ENCODE measurements at places on chromosomes 11 and 22.
A peak's percentile ranks its signal among the peaks of the same experiment; 100 is the strongest.

DNA sequence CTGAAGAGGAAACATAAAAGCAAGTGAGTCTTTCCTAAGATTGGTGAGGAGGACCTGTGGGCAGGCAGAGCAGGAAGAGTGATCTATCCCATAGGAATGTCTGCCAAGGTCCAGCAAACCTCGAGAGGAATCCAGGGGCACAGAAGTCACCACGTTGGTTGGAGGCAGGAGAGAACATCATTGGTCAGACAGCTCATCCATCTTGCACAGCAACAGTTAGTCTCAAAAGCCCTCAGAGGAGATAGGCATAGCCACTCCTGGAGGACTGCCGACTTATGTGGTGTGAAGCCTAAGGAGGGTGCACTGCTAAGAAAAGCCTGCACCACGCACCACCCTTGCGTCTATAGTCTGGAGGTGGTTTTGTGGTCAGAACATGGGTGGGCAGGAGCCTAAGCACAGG lies 109.1 kb downstream of the RASSF10 start:
- no peak for DNase-seq

- DNase-seq = peak; percentile 66
Observed at GRCh38 chr11:75706260-75706729, 11.3 kb upstream of the MOGAT2 start.

GRCh38 chr11:15839061-15839460 lies 517.3 kb downstream of the SOX6 start:
- DNase-seq = no peak

DNA sequence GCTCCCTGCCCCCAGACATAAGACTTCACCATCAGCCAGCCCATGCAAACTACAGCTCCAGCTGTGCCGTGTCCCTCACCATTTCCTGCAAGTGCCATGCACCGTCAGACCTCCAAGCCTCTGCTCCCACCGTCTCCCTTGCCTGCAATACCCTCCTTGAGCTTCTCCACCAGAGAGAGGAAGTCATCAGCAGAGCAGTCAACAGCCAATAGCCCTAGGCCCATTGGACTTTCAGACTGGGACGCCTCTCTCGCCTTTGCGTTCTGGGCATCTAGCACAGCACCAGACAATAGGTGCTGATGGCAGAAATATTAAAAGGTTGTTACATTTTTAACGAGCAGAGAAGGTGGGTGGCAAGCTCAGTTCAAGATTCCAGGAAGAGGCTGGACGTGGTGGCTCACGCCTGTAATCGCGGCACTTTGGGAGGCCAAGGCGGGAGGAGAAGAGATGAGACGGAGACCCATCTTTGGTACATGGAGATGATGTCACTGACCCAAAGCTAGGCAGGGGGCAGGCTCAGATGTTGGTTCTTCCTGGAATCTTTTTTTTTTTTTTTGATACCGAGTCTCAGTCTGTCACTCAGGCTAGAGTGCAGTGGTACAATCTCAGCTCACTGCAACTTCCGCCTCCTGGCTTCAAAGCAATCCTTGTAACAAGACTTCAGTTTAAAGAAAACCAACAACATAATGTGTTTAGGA lies 31.9 kb downstream of the SCGB1A1 start:
- DNase-seq = no peak

GRCh38 chr11:110896358-110896757 lies 184.1 kb upstream of the ARHGAP20 start:
- no peak for DNase-seq

DNA sequence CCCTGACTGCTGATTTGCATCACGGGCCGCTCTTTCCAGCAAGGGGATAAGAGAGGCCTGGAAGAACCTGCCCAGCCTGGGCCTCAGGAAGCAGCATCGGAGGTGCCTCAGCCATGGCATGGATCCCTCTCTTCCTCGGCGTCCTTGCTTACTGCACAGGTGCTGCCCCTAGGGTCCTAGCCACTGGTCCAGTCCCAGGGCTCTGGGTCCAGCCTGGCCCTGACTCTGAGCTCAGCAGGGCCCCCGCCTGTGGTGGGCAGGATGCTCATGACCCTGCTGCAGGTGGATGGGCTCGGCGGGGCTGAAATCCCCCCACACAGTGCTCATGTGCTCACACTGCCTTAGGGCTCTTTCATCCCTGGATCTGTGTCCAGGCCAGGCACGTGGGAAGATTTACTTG lies 7.0 kb upstream of the IGLL5 start:
- no peak for DNase-seq

DNA sequence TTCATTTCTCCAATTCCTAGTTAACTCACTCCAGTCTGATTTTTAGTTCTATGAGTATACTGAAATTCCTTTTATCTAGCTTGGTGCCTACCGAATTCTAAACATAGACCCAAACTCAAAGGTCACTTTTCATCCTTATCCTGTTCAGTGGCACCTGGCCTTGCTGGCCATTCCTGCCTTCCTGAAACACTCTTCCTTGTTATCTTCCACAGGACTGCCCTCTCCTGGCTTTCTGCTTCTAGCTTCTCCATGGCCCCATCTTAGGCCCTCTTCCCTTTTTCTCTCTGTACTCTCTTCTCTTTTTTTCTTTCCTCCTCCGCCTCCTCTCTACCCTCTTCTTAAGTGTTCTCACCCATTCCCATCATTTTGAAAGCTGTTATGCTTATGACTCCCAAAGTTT lies 87.3 kb downstream of the WNT11 start:
- DNase-seq = no peak

- DNase-seq = peak; percentile 44
Observed at GRCh38 chr22:20012741-20013331, 3.8 kb downstream of the ARVCF start.

GRCh38 chr11:8766043-8766987 lies 83.7 kb downstream of the RPL27A start:
- no peak for DNase-seq

DNA sequence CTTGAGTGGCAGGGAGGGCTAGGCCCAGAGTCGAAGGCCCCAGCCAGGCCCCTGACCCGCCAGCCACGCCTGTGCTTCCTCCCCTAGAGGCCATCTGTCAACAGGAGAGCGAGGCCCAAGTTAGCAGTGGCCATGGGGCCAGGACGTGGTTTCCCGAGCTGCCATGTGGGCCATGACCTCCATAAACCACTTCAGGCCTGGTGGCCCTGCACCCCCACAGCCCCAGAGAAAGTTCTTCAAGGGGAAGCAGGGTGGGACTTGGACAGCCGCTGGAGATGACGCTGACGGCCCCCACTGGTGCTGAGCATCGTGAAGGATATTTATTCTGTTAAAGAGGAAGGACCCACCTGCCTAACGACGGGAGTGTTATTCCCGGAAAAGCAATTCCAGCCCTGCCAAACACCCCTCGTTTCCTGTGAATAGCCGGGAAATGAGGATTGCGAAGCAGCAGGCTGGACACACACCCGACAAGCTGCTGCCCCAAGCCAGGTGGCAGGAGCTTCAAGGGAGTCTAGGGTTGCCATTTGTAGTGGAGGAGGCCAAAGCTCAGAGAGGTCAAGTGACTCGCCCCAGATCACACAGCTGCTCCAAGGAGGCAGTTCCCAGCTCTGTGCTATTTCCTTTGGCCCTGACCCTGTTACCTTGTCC lies 12.8 kb downstream of the PRR5 start:
- DNase-seq = no peak

DNA sequence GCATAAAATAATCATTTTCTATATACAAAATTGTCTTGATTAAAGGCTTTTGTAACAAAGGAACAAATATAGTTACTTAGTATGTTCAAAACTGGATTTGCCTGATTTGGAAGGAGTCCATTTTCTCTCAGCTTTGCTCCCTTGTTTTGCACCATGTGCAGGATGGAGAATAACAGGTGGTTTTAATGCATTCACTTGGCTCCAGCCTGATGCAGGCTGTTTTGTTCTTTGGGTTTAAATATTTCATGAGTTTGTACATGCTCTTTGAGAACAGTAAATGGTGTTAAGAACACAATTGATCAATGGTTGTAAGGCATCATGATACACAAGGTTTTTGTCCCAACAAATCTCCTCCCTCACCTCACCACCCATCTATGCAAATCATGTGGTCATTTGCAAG lies 886.9 kb upstream of the CCDC90B start:
- no peak for DNase-seq

GRCh38 chr11:35163209-35163608 lies 24.2 kb downstream of the CD44 start:
- DNase-seq = no peak

DNA sequence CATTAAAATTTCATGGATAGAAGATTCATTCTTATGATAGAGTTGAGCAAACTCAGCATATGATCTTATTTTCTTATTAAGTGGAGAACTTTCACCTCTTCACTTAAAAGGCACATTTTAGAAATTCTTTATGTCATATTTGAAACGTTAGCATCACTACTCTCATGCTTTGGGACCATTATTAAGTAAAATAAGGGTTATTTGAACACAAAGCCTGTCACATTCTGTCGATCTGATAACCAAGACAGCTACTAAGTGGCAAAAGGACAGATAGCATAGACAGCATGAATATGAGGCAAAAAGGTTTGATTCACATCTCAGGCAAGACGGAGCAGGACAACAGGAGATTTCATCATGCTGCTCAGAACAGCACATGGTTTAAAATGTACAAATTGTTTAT lies 247.6 kb upstream of the ANO3 start:
- no peak for DNase-seq

- no peak for DNase-seq
Observed at GRCh38 chr11:45889555-45889954, 4.1 kb downstream of the MAPK8IP1 start.

DNA sequence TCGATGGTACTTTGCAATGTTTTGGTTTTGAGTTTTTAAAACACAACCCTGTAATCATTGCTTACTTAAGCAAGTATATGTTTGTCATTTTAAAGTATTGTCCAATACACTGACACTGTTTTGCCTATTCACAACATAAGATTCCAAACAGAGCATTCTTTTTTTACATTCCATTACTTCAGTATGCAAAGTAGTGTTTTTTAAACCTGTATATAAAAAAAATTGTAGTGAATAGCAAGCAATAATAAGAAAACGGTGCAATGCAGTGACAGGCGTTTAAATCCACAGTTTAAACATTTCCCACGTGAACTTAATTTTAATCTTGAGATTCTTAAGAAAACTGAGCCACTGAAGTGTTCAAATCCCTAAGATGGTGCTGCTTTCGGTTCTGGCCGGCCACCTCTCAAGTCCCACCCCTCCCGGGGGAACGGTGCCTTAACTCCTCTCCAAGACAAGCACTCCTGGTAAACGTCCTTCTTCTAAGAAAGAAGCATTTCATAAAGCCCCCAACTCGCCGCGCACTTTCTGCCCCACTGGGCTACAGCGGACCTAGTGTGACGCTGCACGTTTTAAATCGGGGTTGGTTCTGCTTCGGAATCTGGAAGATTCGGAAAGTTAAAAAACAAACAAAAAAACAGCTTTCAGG lies 2.9 kb downstream of the PGR start:
- DNase-seq = peak; percentile 61

DNA sequence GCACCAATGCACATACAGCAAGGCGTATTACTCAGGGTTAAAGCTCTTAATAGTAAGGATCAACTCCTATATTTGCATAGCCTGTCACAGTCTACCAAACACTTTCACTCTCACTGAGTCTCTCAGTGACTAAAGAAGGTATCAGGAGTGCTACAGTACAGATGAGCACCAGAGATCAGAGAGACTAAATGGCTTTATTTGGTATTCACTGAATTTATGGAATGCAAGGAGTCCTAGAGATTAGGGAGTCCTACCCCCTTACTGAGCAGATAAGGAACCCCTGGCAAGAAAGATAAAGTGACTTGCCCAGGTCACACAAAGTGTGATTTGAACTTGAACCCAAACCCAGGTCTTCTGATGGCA lies 396.4 kb upstream of the CCDC90B start:
- DNase-seq = no peak

DNA sequence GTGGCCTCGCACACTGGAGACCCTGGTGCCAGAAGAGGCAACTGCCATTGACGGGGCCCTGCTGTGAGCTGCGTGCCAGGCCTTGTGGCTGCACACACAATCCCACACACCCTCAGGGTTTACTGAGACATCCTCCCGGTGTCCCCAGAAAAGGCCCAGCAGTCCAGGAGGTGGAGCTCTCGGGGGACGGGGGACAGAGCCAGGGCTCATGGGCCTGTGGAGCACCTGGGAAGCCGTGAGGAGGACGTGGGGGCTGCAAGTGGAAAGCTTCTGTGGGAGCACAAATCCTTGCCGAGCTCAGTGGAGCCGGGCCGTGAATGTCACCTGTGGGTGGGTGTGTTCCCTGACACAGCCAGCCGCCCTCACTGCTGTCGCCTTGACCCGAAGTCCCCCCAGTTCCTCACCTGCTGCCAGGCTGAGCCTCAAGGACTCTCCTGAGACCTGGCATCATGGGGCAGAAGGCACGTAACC lies 609.7 kb downstream of the TBC1D22A start:
- no peak for DNase-seq

- DNase-seq = no peak
Observed at GRCh38 chr11:92782806-92783205, 186.6 kb upstream of the MTNR1B start.

DNA sequence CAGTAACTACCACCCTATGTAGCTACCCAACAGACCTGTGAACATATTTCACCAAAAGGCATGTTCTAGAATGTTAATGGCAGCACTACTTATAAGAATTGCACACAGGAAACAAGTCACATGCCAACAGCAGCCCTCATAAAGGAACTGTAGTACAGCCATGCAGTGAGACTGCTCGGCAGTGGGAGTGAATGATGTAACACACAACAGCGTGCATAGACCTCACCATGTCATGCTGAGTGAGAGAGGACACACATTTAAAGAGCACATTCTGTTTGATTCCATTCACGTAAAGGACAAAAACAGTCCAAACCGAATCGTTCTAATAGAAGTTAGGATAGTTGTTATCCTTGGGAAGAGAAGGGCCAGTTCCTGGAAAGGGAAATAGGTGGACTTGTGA lies 27.2 kb upstream of the KIRREL3 start:
- no peak for DNase-seq

DNA sequence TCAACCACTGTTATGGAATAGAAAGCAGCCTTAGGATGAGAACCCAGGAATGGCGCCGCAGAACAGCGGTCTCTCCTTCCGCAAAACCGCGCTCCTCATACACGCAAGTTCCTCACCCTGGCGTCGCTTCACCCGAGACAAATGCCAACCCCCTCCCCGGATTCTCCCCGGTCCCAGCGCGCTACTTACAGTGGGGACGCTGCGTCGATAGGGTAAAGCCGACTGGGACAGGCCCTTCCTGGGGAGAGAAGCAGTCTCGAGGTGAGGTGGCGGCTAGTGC lies 287 bp downstream of the RPS13 start:
- no peak for DNase-seq

DNA sequence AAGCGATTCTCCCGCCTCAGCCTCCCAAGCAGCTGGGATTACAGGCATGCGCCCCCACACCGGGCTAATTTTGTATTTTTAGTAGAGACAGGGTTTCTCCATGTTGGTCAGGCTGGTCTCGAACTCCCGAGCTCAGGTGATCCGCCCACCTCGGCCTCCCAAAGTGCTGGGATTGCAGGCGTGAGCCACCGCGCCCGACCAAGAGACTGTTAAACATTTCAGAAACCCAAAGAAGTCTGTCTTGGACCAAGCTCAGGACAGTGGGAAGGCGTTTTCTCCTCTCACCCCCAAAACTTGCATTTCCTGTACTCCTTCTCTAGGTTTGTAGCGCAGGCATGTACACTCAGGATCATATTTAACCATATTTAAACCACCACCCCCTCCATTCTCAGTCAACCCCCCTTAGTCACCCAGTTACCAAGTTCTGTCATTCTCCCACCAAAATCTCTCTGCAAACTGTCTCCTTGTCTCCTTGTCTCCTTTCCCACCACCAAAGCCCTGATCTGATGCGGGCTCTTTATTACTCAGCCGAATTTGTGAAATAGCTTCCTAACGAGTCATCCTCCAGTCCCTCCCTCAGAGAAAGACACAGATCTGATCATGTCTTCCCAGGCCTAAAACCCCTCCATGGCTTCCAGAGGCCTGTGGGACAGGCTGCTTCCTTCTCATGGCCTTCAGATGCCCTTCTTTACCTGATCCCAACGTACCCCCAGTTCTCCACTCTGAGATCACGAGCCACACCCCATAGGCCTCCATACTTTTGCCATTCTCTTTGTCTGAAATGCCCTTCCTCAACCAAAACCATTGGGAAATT lies 29.0 kb upstream of the CREB3L1 start:
- no peak for DNase-seq

Data from heart left ventricle (tissue), 16 donors.